HepG2 (cell line): ENCODE measurements at places on chromosomes 4 and X. TPM values are rescaled to one million over a fixed set of nuclear protein-coding genes. Genes with fewer than 3 reads are reported as not detected.

SLC26A1 gene
- 7.2 and 22.9 TPM in 2 replicates for total RNA-seq

SRPX2 gene
- 1.5 and 1.6 TPM in 2 replicates for total RNA-seq

FGF2 gene
- total RNA-seq, result 0.02 and 0.04 TPM in 2 replicates

PAGE4 gene
- 1.1 and 1.4 TPM in 2 replicates for total RNA-seq

NMU gene
- not detected in 2 replicates for total RNA-seq

ARHGAP24 gene
- total RNA-seq, result 0.22 and 0.55 TPM in 2 replicates

RAB39B gene
- total RNA-seq, result 0.07 and 0.15 TPM in 2 replicates

GRCh38 chrX:85964744-85965143, 82.6 kb downstream of the CHM start:
- no peak for DNase-seq

GRCh38 chrX:153351981-153352380, 18.0 kb downstream of the ZNF275 start:
- DNase-seq, result no peak

- no peak for DNase-seq
Observed at GRCh38 chr4:99436976-99437722, 2.0 kb upstream of the ADH7 start.

- no peak for DNase-seq
Observed at GRCh38 chrX:3680459-3680858, 33.0 kb downstream of the PRKX start.

- DNase-seq, result peak; percentile 3
Observed at GRCh38 chr4:70531981-70532380, 13.6 kb downstream of the AMTN start.

DNA sequence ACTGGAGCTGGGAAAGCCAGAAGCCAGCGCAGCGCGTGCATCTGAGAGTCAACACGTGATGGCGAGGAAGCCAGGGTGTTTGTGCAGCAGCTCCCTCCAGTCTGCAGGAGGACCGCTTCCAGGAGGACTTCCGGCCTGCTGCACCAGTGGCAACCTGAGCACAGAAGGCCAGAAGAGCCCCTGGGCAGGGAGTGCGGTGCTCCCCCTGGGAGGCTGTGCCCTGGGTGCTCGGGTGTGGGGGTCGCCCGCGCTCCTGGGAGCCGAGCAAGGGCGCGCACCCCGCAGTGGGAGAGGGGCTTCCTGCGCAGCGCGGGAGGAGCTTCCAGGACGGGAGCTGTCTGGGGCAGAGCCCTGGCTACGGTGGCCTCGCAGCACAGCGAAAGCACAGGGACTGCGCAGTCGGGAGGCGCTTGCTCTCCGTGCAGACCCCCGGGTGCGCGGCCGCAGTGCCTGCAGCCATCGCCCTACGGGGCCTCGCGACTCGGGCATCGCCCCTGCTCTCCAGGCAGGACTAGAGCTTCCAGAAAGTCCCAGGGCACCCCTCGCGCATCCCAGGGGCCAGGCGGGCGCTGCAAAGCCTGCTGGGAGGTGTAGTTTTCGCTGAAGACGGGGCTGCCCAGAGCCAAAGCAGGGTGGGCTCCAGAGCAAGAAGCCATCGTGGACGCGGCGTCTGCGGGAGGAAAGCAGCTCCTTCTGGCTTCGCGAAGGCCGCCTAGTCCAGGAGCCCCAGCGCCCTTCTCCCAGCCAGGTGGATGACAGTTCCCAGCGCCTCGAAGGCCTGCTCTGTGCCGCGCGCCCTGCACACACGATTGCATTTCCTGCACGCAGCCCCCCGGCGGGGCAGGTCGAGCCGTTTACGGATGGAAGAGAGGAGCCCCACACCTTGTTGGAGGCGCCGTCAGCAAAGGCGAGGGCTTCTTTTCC, 24.1 kb upstream of the WFS1 start:
- DNase-seq, result no peak

GRCh38 chr4:177485528-177485927, 43.3 kb upstream of the AGA start:
- no peak for DNase-seq

- DNase-seq, result no peak
Observed at GRCh38 chr4:7857238-7857701, 82.4 kb downstream of the AFAP1 start.

GRCh38 chrX:69128588-69128987, 36.7 kb downstream of the PJA1 start:
- DNase-seq, result no peak

DNA sequence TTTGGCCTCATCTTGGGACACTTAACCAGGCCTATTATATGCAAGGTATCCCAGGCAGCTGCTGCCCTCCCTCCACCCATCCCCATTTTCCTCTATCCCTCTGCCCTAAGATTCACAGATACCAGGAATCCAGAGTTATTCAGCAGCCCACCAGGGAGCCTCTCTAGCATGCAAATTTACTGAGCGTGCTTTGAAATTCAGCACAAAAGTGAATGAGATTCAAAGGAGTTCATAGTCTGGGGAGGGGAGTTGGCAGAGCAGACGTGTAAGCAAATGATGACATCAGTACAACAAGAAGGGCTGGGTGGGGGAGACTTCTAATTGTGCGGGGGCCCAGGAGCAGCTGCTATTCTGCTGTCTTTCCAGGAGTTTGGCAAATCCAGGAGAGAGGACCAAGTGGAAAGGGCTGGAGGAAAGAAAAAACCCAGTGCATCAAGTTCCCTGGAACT, 1.7 kb upstream of the MTM1 start:
- no peak for DNase-seq

- DNase-seq, result no peak
Observed at GRCh38 chrX:46574774-46575381, 1.3 kb downstream of the CHST7 start.

DNA sequence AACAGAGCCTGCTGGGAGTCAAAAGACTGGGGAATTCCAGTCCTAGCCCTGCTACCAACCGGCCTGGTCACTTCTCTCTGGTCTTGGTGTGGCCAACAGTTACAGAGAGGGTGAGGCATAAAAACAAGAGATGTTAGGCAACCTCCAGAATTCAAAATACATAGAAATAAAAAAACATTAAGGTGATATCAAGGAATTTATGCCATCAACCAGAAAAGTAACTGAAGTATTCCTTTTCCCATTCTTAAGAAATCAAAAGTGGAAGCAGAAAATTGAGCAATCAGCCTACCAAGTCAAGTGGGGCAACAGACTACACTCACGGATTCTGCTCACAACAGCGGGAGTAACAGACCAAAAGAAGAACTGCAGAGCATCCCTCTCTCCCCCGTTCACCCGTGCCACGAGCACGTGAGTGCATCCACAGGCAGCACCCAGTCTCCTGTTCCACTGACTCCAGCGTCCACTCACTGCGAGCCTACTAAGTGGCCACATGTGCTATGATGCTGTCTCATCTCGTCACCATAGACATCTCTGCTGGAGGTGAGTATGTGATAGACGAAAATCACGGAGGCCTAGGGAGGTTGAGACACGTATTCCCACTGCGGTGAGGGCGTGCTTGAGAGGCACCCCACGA, 29.3 kb downstream of the AFAP1 start:
- no peak for DNase-seq

- peak; percentile 8 for DNase-seq
Observed at GRCh38 chr4:95124906-95125504, 367.2 kb downstream of the BMPR1B start.

- DNase-seq, result no peak
Observed at GRCh38 chrX:74492720-74493201, 71.5 kb downstream of the SLC16A2 start.

GRCh38 chr4:77175201-77175611, 18.2 kb downstream of the CCNG2 start:
- DNase-seq, result no peak
